ENCODE measurements at places on chromosomes 6 and 20.

- DNase-seq, result no peak
Measured at GRCh38 chr20:61123751-61124368, 128.2 kb upstream of the CDH4 start.

DNA sequence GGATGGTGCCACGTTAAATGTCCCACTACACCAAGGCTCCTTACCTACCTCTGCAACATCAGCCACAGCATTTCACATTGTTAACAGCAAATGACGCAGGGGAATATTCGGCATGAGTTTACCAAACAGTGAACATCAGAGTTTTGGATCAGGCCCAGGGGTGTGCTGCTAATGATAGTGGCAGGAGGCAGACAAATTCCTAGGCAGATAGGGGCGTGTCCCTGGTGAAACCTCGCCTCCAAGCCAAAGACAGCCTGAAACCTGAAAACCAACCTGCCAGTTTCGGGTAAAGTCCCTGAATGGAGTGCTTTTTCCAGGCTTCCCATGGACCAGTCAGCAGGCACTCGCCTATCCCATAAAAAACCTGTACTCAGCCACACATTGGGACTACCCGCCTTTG is 133.6 kb downstream of the SH3BGRL2 start:
- DNase-seq, result no peak

DNA sequence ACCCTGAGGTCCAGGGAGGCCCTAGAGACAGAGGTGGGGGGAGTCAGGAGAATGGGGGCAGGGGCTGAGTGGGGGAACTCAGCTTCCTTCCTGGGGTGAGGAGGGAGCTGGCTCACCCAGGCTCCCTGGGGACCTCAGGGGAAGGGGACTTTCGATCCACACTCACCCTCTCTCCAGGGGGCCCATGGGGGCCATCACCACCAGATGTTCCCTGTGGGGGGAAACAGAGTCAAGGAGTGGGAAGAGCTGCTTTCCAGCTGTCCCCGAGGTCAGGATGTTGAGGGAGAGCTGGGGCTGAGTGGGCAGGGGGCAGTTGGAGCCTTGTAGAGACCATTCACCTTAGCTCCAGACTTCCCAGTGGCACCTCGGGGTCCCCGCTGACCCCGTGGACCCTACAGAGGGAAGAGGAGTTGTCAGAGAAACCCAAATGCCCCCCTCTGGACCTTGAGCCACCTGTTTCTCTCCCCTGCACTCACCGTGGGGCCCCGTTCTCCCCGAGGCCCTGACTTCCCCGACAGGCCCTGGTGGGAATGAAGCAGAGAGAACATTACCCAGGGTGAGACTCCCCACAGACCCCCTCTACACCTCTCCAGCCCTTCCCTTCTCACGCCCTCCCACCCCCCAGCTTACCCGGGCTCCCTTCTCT is 18.6 kb downstream of the COL11A2 start:
- no peak for DNase-seq

DNA sequence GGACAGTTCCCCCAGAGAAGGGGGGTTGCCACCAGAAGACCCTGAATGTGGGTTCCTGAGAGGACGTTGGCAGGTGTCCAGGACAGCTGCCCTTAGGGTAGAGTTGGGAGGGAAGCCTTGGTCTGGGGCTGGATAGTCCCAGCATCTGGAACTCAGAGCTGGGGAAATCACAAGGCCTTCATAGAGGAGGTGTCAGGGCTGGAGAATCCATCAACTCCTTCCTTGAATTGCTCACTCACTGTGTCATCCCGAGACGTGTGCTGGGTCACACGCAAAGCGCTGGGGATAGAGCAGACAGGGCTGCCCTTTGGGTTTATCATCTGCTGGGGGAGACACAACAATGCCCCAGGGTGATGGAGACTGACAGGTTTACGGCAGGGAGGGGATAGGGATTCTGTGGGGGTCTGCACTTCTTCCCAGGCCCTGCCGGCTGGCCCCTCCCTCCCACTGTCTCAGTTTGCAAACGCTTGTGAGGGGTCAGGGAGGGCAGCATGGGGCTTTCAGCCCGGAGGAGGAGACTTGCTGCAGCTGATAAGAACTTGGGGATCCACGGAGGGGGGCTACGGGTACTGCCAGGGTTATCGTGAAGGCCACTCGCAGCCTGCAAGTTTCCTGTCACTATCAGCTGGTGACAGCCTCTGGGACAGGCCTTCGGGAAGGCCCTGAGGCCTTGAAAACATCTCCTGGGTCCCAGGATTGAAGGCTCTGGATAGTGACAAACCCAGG is 18.6 kb downstream of the RBM38 start:
- DNase-seq, result no peak

DNA sequence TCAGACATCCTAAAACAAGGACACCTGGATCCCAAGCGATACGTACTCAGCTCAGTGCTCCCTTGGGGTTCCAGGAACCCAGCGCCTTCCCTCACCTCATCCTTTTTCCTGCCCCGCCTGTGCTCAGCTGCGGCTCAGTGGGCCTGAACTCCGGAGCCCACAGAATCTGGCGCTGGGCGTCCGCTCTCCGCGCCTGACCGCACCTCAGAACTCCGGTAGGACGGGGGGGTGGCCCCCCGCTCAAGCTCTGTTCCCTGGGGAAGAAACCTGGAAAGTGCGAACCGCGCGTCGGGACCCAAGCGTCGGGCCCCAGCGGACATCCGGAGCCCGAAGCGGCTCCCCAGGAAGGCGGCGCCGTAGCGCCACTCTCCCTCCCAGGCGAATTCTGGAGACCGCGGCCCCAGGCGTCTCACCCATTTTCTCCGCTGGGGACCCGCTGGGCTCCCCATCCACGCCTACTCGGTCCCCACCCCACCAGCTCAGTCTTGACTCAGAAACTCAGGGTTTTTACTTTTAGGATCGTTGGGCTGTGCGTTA is 336 bp upstream of the LY6G5C start:
- no peak for DNase-seq

- no peak for DNase-seq
Measured at GRCh38 chr6:144156338-144156737, 6.0 kb downstream of the STX11 start.

- no peak for DNase-seq
Measured at GRCh38 chr6:23269436-23269835, 700.1 kb downstream of the HDGFL1 start.

DNA sequence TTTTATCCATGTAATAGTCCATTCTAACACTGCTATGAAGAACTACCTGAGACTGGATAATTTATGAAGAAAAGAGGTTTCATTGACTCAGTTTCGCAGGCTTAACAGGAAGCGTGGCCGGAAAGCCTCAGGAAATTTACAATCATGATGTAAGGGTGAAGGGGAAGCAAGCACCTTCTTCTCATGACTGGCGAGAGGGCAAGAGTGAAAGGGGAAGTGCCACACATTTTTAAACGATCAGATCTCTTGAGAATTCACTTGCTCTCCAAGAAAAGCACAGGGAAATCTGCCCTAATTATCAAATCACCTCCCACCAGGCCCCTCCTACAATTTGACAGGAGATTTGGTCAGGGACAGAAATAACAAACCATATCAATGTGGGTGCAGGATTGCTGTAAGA is 859.7 kb downstream of the EPHA7 start:
- no peak for DNase-seq

DNA sequence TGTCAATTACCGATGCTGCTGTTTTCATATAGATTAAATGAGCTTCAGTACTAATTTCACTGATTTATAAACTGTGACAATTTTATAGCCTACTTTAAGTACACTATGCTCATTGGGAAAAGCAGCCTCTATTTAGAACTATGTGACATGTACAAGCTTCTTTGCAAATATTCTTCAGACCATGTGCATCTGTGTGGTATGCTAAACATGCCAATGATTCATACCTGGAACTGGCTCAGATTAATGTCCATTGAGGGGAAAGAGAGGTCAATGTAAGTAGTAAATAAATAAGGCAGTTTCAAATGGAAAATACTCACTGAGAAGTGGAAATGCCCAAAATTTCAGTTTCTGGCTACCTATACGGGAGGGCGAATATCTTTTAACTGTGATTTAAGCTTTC is 777.7 kb downstream of the C6orf118 start:
- DNase-seq, result no peak

DNA sequence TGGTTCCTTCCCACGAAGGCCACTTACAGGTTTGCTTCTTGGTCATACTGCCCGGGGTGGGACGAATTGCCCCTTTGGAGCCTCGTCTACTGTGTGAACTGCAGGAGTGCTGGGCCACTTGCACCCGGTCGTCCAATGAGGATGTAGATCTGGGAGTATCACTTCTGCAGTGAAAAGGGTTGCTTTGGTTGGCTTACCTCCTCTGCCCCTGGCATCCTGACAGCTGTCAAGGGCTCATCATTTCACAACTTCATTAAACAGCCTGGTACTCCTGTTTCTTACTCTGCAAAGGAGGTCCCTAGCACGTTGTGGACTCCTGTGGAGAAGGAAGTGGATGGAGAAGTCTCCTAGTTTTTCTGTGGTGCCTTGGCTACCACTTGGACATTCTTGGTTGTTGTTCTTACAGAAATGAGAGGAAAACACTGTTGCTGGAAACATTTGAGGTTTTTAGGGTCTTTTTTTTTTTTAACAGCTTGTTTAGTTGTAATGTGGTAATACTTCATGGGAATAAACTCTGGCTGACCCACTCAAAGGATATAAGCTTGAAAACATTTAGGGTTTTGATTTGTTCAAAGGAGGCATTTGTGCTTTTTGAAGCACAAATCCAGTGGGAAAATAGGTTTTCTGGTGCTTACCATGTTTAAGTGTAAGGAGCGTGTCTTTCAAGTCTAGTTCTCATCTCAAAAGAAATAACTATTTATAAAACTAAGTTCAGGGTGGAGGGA is 60.7 kb downstream of the AKAP12 start:
- DNase-seq, result no peak
